EH (cell line): ENCODE measurements at places on chromosomes 2 and 18.

DNA sequence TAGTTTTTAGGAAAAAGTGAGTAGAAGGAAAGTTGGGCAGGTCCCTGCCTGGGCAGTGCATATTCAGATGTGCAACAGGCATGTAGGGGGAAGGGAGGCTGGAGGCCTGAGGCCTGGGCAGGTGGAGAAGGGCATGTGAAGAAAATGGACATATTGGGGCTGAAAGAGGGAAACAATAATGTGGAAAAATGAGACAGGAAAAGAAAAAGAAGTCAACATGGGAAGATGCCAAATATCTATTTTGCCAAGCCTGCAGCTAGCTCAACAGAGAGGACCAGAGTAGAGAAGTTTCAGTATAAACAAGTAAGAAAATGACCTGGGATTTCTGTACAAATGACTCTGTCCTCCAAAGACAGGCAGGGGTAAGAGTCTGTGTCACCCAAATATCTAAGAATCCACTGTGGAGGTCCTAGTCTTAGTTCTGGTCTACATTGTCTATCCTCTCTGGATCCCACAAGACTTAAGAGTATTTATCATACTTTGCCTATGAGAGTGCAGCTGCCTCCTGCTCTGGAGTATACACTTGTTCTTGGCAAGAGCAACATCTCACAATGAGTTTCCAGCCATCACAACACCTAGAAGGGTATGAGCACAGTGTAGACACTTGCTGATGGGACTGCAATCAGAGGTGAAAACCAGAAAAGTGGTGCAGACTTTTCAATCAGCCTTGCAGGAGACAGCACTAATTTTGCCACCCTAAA is 80.2 kb downstream of the CLHC1 start:
- peak; percentile 62 for DNase-seq

- no peak for DNase-seq
These were observed 38.1 kb downstream of the TMEM131 start for GRCh38 chr2:97957432-97958183.

GRCh38 chr2:9652898-9653479 is 22.2 kb upstream of the YWHAQ start:
- no peak for DNase-seq

- DNase-seq: no peak
These were observed 21.9 kb downstream of the TEX44 start for GRCh38 chr2:231614559-231615057.

DNA sequence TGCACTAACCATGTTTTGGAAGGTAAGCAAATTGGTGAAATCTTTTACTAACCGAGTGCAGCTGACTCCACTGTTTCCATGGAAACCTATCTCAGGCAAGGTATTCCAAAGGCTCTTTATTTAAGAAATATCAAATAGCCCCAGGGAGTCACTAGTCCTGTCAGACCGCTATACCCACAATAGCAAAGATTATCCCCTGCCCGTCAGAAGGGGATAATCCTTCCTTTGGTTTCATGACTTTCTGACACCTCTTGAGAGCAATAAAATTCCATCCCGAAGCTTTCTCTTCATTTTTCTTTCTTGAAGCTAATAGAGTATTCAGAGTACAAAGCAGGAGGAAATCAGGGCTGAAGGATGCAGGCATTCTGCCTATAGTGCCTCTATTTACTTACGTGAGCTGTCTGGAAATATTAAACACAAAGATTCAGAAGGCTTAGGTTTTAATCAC is 34.7 kb upstream of the MAP2 start:
- no peak for DNase-seq

- DNase-seq: no peak
These were observed 36.1 kb upstream of the TNFRSF11A start for GRCh38 chr18:62289047-62289446.

- DNase-seq: peak; percentile 67
These were observed 28.1 kb downstream of the NCKAP1 start for GRCh38 chr2:183010112-183010511.

DNA sequence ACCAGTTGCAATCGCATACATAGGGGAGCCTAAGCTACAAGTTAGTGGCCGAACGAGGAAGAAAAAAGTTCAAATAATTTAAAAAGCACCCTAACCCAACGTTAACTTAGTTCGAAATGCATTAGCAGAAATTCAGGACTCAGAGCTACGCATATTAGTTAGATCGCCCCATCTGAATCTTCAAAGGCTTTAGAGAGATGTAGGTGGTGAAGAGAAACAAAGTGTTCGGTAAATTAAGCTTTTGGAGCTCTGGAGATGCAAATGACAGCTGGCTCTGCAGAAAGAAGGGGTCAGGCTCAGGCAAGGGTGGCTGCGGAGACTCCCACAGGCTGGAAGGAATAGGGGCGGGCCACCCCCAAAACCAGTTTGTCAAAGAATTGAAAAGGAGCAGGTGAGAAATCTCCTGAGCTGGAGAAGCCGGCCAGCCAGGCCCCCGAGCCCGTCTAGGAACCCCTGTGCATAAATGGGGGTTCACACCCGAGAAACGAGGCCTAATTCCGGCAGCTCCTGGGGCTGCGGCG is 621 bp downstream of the TXNL1 start:
- no peak for DNase-seq

GRCh38 chr2:7719876-7720275 is 802.7 kb downstream of the RNF144A start:
- DNase-seq: no peak

DNA sequence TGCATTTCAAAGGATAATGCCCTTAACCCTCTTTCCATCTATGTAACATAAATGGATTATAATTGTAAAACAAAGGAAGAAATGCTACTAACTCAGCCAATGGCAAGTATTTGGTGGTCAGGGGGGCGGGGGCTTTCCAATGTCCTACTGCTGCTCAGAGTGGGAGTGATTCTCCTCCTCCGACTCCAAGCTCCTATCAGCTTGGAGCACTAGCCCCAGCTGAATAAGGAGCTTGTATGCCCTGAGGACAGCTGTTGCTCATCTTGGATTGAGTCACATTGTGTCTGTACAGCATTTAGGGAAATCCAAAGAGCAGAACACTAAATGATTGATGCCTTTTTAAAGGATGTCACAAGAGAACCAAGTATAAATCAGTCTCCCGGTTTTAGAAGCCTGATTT is 105.6 kb upstream of the ZNF521 start:
- DNase-seq: peak; percentile 48

- DNase-seq: no peak
These were observed 15.2 kb downstream of the NABP1 start for GRCh38 chr2:191693166-191693565.

DNA sequence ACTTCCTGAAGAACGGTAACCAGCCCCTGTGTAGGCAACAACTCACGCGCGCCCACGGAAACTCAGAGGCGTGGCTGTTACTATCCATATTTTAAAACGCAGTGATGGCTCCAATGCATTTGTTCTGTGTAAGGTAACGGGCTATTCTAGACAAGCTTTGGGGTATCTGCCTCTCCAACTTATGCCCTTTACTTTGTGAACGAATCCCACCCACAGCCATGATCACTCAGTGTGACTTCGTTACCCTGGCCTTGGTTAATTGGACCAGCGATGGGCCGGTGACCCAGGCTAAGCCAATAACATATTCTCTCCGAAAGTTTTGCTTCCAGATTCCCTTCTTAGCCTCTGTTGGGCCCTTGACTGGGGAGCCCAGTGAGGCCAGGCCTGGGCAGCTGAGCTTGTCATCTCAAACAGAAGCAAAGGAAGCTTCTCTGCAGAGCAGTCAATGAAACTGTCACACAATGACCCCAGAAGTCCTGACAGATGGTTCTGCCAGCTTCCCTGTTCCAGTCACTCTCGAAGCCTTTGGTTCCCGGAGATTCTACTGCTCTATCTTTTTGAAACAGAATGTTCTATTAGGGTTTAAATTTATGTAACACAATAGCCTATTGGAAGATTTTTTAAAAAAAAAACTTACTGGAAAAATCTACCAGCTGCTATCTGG is 30.7 kb upstream of the ROCK2 start:
- DNase-seq: no peak

DNA sequence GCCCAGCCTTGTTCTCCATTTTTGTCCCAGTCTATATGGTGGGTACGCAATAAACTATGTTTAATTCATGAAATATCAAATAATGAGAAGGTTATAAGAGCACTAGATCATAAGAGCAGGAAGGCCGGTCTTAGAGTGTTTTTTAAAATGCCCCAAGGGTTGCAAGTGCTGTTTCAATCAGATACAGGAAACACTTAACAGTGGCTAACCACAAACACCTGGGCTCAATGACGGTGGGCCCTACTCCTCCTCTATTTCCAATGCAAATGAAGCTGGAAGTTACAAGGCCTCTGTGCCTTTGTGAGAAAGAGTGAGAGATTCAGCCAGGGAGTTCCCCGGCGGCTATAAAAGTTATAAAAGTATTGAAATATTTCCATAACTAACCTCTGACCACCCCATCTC is 18.9 kb upstream of the WDR33 start:
- no peak for DNase-seq

DNA sequence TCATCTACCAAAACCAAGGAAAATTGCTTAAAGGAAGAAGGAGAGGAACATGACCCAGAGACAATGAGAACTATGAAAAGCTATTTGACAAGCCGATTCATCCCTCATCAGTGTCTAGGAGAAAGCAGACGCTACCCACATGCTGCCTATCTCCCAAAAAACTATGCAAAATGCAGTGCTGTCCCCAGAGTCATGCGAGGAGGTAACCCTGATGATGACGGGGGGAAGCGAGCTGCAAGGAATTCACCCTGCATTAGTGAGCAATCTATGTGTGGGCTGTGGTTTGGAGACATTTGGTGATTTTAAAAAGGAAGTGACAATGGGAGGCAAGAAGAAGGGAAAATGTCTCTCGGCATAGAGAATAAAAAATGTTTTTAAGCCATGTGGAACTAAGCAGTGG is 472.7 kb downstream of the CMPK2 start:
- DNase-seq: peak; percentile 3

DNA sequence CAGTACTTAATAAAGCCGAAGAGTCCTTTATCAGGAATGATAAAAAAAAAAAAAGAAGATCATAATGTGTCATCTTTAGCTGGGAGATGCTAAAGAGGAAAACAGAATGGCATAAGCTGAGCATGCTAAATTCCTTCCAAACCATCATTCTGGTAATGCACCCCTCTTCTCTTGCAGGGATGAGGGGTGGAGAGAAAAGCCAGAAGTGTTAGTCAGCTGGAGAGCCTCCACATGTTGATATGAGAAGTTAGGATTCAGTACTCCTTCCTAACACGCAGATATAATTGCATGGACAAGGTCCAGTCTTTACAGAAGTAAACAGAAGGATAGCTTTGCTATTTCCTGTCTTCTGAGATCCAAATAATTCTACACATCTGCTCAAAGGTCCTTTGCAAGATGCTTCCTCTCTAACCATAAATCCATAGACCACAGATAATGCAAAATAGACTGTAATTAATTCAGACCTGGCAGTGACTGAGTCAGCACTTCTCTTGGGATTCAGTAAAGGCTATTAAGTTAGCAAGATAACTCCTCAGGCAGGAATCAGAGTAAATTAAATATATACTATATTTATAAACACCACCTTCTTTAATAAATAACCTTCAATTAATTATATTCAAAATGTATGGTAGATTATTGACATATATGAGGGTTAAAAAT is 930.0 kb upstream of the KLHL29 start:
- DNase-seq: no peak

DNA sequence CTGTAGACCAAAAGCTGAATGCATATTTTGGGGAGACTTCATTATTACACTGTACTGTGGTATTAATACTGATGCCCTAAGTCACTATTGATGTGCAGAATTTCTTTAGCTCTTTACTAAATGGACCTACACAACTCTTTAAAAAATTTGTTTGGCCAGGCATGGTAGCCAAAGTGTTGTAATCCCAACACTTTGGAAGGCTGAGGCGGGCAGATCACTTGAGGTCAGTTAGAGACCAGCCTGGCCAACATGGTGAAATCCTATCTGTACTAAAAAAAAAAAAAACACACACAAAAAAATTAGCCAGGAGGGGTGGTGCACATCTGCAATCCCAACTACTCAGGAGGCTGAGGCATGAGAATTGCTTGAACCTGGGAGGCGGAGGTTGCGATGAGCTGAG is 6.4 kb downstream of the TMEM182 start:
- no peak for DNase-seq

- peak; percentile 98 for DNase-seq
These were observed 78.8 kb downstream of the TGOLN2 start for GRCh38 chr2:85248773-85249509.

DNA sequence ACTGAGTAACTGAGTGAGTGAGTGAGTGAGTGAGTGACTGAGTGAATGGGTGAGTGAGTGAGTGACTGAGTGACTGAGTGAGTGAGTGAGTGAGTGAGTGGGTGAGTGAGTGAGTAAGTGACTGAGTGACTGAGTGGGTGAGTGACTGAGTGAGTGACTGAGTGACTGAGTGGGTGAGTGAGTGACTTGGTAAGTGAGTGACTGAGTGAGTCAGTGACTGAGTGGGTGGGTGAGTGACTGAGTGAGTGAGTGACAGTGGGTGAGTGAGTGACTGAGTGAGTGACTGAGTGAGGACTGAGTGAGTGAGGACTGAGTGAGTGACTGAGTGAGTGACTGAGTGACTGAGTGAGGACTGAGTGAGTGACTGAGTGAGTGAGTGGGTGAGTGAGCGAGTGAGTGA is 13.9 kb downstream of the MAL start:
- DNase-seq: no peak
